ENCODE measurements at places on chromosomes 4 and X. TPM values are rescaled to one million over a fixed set of nuclear protein-coding genes. Genes with fewer than 3 reads are reported as not detected.

MAOA gene
- total RNA-seq: 261 TPM

FRG2 gene
- not detected for total RNA-seq

HTT gene
- 132 TPM for total RNA-seq

DNA sequence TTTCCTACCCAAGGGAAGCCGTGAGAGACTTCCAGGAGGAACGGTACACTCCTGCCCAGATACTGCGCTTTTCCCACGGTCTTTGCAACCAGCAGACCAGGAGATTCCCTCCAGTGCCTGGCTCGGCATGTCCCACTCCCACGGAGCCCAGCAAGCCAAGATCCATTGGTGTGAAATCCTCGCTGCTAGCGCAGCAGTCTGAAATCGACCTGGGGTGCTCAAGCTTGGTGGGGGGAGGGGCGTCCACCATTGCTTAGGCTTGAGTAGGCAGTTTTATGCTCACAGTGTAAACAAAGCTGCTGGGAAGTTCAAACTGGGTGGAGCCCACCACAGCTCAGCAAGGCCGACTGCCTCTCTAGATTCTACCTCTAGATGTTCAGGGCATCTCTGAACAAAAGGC, 284.8 kb upstream of the FGF13 start:
- H3K36me3 ChIP-seq: no peaks in the 10 kb centered on the region
- no peak for DNase-seq
- H3K27me3 ChIP-seq: no peaks in the 10 kb centered on the region
- H3K4me1 ChIP-seq: no peaks in the 10 kb centered on the region
- no peak overlapping the region for H3K27ac ChIP-seq

DNA sequence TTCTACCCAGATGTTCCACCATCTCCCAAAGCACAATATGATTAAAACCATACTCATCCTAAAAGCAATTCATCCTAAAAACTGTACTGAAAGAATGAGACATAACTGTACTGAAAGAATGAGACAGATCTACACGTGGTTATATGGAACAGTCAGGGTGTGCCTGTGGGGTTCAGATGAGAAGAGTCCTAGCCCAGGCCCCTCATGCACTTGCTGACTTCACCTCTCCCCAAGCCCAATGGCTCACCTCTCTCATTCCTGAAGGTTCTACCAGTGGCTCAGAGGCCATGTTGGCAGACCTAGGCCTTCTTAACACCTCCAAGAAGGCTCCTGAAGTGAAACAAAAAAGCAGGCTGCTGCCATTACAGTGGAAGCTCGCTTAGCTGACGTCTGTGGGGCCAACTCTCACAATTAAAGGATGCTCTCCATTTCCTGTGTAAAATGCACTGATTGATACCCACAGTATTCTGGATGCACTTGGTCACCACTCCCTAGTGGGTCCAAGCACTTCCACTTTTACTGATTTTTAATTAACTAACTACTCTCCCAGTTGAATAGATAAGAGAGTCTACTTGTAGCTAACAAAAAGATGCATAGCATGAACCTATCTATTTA, 3.8 kb downstream of the PLAC1 start:
- no peaks in the 10 kb centered on the region for H3K27me3 ChIP-seq
- H3K4me3 ChIP-seq: no peak overlapping the region
- no peaks in the 10 kb centered on the region for H3K4me1 ChIP-seq
- no peaks in the 10 kb centered on the region for H3K36me3 ChIP-seq
- no peak overlapping the region for H3K27ac ChIP-seq
- DNase-seq: no peak

- DNase-seq: no peak
- H3K4me3 ChIP-seq: no peak overlapping the region
- H3K27me3 ChIP-seq: no peaks in the 10 kb centered on the region
- H3K36me3 ChIP-seq: no peaks in the 10 kb centered on the region
- H3K27ac ChIP-seq: no peak overlapping the region
Observed at GRCh38 chr4:142516686-142517526, 329.2 kb downstream of the INPP4B start.

DNA sequence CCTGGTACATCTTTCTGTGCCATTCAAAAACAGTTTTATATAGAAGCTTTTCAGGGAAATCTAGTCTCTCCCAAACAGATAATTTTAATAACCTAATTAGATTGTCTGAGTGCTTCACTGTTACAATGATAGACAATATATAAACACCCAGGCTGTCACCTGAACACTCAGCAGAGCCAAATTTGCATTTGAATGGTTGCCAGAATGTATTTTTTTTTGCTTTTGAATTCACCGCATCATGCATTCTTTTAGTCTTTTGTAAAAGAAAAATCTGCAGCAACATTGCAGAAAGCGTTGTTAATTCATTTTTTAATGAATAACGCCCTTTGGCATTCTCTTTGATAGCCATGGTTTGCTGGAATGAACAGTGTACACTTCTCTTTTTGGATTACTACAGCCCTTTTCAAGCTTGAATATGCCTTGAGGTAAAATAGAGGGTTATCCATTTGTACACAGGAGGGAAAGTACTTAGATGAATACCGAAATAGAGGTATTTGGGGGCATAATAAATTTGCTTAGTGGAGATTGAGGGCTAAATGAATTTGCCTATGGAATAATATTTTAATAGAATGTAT, 175.0 kb upstream of the EPHA5 start:
- H3K36me3 ChIP-seq: no peaks in the 10 kb centered on the region
- H3K4me1 ChIP-seq: no peaks in the 10 kb centered on the region
- H3K27me3 ChIP-seq: no peaks in the 10 kb centered on the region
- no peak overlapping the region for H3K4me3 ChIP-seq
- DNase-seq: no peak
- no peak overlapping the region for H3K27ac ChIP-seq

DNA sequence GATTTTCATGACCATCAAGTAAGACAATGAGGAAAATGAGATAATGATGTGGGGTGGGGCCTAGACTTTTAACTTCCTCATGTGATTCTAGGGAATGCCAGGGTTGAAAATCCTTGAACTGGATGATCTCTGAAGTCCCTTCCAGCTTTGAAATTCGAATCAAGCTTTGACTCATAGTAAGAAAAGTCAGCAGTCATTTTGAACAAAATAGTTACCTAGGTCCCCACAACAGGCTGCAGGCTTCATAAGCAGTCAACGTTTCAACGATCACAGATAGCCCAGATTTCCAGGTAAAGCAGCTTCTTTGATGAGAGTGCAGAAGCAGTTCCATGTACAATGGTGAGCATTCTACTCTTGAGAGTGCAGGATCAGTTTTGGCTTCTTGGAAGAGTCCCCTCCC, 93.7 kb downstream of the GRIA3 start:
- H3K27ac ChIP-seq: no peak overlapping the region
- H3K27me3 ChIP-seq: no peaks in the 10 kb centered on the region
- no peaks in the 10 kb centered on the region for H3K4me1 ChIP-seq
- DNase-seq: no peak

DNA sequence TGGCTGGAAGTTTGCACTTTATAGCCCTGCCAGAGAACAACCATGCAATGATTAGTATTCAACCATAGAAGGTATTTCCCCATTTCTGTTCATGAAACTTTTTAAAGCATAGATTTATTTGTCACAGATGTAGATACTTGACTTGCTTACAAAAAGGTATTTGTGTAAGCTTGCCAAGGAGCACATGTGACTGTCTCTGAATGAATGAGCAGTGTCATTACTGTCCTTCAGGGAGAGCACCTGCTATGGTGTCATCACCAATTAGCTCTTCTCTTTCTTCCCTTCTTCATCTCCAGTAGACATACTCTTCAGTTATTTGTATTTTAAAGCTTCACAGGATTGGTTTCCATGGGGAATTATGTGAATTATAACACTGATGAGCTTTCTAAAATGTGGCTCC, 1064.7 kb upstream of the GRIA3 start:
- H3K36me3 ChIP-seq: no peaks in the 10 kb centered on the region
- H3K4me1 ChIP-seq: no peaks in the 10 kb centered on the region
- H3K4me3 ChIP-seq: no peak overlapping the region
- no peak for DNase-seq

GRCh38 chr4:24769571-24769970, 25.8 kb upstream of the SOD3 start:
- no peak overlapping the region for H3K4me3 ChIP-seq
- H3K36me3 ChIP-seq: no peaks in the 10 kb centered on the region
- H3K4me1 ChIP-seq: no peaks in the 10 kb centered on the region
- H3K27ac ChIP-seq: no peak overlapping the region
- no peaks in the 10 kb centered on the region for H3K27me3 ChIP-seq

DNA sequence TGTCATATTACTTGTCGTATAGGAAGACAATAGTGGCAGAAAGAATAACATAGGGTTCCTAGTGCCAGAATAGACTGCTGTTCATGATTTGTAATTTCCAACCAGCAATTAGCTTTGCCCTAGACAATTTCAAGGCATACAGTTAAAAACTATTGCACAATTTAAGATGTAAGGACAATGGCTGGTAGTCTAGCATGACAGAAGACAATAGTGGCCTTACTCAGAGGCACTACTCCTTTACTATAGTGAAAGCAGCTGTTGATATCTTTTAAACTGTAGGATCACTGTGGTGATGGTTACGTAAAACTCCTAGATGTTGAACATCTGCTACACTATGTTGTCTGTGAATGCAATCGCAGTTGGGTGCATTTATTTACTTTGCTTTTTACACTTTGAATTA, 234.5 kb downstream of the RBMX2 start:
- H3K4me1 ChIP-seq: no peaks in the 10 kb centered on the region
- no peak for DNase-seq
- H3K27ac ChIP-seq: no peak overlapping the region
- no peak overlapping the region for H3K4me3 ChIP-seq
- no peaks in the 10 kb centered on the region for H3K36me3 ChIP-seq

DNA sequence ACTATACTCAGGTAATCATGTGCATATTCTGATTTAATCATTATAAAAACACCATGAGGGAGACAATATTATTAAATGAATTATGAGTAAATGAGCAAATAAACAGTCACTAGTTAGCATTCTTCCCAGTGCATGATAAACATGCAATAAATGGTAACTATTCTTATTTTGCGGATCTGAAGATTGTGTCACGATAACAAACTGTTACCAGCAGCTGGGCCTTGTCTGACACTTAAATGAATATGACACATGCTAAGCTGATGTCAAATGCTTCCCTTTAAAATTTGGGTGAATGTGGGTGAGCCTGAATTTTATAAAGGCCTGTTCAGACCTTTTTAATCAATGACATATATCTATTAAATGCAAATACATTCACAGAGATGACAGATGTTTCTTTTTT, 68.2 kb upstream of the KIT start:
- H3K4me3 ChIP-seq: no peak overlapping the region
- no peak overlapping the region for H3K27ac ChIP-seq
- H3K36me3 ChIP-seq: no peaks in the 10 kb centered on the region
- H3K27me3 ChIP-seq: no peaks in the 10 kb centered on the region
- DNase-seq: no peak
- no peaks in the 10 kb centered on the region for H3K4me1 ChIP-seq

DNA sequence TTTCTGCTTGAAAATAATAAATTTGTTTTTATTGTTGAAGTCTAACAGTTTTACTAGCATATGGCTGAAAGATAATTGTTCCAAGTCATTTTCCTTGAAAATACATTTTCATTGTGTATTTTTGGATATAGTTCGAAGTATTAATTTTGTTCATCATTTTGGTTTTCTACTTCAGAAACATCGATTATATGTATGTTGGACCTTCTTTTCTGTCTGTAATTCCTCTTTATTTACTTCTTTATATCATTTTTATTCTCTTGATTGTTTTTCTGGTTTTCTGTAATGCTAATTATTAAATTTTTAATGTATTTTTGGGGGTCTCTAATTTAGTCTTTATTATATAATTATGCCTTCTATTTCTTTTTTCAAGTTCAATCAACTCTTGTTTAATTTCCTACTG, 407.1 kb upstream of the FRG1 start:
- no peaks in the 10 kb centered on the region for H3K27me3 ChIP-seq
- no peaks in the 10 kb centered on the region for H3K36me3 ChIP-seq
- H3K4me3 ChIP-seq: no peak overlapping the region
- no peak overlapping the region for H3K27ac ChIP-seq
- no peak for DNase-seq

- DNase-seq: no peak
- H3K36me3 ChIP-seq: no peaks in the 10 kb centered on the region
- H3K4me3 ChIP-seq: no peak overlapping the region
- H3K27ac ChIP-seq: no peak overlapping the region
- no peaks in the 10 kb centered on the region for H3K27me3 ChIP-seq
Observed at GRCh38 chr4:94551643-94552564, 100.2 kb downstream of the PDLIM5 start.

- peak; percentile 52 for DNase-seq
- no peaks in the 10 kb centered on the region for H3K36me3 ChIP-seq
- peak overlapping the region; percentile 66 for H3K4me3 ChIP-seq
Observed at GRCh38 chr4:7103607-7104365, 35.9 kb upstream of the GRPEL1 start.

GRCh38 chrX:136067097-136067496, 80.2 kb upstream of the FHL1 start:
- no peak for DNase-seq
- H3K4me1 ChIP-seq: no peaks in the 10 kb centered on the region
- no peaks in the 10 kb centered on the region for H3K27me3 ChIP-seq
- no peak overlapping the region for H3K4me3 ChIP-seq
- H3K36me3 ChIP-seq: no peaks in the 10 kb centered on the region

- no peak overlapping the region for H3K27ac ChIP-seq
- H3K4me3 ChIP-seq: no peak overlapping the region
- H3K36me3 ChIP-seq: no peaks in the 10 kb centered on the region
Observed at GRCh38 chr4:20592013-20592412, 108.2 kb upstream of the PACRGL start.

- no peaks in the 10 kb centered on the region for H3K27me3 ChIP-seq
- DNase-seq: peak; percentile 24
- no peak overlapping the region for H3K27ac ChIP-seq
- no peak overlapping the region for H3K4me3 ChIP-seq
Observed at GRCh38 chrX:13250826-13251580, 68.8 kb downstream of the ATXN3L start.

- H3K27me3 ChIP-seq: no peaks in the 10 kb centered on the region
- no peak overlapping the region for H3K4me3 ChIP-seq
- no peak for DNase-seq
- H3K36me3 ChIP-seq: no peaks in the 10 kb centered on the region
Observed at GRCh38 chr4:46648088-46648744, 258.3 kb upstream of the GABRA2 start.

DNA sequence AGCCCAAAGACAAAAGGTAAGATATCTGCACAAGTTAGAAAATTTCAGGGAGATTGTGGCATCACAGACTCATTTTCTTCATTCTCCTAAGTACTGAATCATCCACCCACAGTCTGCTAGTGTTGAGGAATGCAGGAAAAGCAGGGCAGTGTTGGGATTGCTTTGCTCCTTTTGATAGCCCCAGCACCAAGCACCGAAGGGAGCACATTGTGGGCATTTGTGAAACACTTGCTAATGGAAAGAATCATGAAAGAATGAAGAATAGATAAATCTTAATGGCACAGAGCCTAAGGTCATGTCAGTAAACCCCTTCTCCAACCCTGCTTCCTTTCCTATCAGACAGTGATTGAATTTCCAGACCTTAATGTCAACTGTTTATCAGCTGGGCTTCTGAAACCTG, 103.1 kb upstream of the GPRIN3 start:
- H3K4me3 ChIP-seq: no peak overlapping the region
- no peaks in the 10 kb centered on the region for H3K4me1 ChIP-seq
- DNase-seq: no peak

GRCh38 chr4:11565213-11565612, 136.5 kb upstream of the HS3ST1 start:
- H3K36me3 ChIP-seq: no peaks in the 10 kb centered on the region
- H3K4me1 ChIP-seq: no peaks in the 10 kb centered on the region
- no peak for DNase-seq

Measured in upper lobe of left lung (tissue), 6 donors.